RPMI7951 (cell line): ENCODE measurements at places on chromosomes 1 and 21. TPM values are rescaled to one million over a fixed set of nuclear protein-coding genes. Genes with fewer than 3 reads are reported as not detected.

- DNase-seq = no peak
Measured at GRCh38 chr1:170932236-170932635, 3.1 kb upstream of the MROH9 start.

DNA sequence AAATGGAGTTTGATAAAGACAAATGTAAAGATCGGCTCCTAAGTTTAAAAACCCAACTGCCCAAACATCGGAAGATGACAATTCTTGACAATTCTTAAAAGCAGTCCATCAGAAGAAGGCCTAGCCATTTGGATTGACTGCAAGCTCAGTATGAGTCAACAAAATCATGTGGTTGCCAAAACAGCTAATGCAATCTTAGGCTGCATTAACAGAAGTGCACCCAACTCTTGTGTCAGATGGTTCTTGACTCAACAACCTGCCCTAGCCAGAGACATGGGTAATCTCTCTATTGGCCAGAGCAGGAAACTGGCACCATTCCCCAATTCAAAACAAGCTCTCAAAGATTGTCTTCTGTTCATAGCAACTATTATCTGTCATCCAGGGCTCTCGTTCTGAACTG is 9.9 kb upstream of the NCF2 start:
- DNase-seq = peak; percentile 82

DNA sequence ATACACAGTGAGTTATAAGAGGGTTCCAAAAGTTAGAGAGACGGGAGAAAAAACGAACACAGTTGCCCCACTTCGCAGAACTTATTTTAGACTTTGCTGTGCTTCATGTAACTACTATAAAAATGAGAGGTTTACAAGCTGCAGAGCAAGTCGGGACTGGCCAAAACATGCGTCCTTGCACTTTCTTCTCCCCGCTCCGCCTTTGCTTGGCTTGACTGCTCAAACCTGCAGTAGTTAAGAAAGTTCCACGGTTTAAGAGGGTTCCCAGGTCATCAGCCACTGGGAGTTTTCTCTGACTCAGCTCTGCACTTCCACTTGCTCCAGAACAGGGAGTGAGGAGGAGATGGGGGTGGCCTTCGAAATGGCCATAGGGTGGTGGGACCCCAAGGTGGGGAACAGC is 36.2 kb downstream of the CLIC6 start:
- DNase-seq = no peak

GRCh38 chr1:44693900-44694299 is 19.4 kb downstream of the ARMH1 start:
- no peak for DNase-seq

RUNX3 gene
- total RNA-seq = 9.5 and 10.4 TPM in 2 replicates

GRCh38 chr1:52604063-52604770 is 2.0 kb downstream of the GPX7 start:
- peak; percentile 68 for DNase-seq

PRMT6 gene
- total RNA-seq = 8.9 and 11.9 TPM in 2 replicates

GRCh38 chr1:167409183-167409582 is 109.1 kb downstream of the CD247 start:
- no peak for DNase-seq

VTCN1 gene
- not detected in 2 replicates for total RNA-seq

DNA sequence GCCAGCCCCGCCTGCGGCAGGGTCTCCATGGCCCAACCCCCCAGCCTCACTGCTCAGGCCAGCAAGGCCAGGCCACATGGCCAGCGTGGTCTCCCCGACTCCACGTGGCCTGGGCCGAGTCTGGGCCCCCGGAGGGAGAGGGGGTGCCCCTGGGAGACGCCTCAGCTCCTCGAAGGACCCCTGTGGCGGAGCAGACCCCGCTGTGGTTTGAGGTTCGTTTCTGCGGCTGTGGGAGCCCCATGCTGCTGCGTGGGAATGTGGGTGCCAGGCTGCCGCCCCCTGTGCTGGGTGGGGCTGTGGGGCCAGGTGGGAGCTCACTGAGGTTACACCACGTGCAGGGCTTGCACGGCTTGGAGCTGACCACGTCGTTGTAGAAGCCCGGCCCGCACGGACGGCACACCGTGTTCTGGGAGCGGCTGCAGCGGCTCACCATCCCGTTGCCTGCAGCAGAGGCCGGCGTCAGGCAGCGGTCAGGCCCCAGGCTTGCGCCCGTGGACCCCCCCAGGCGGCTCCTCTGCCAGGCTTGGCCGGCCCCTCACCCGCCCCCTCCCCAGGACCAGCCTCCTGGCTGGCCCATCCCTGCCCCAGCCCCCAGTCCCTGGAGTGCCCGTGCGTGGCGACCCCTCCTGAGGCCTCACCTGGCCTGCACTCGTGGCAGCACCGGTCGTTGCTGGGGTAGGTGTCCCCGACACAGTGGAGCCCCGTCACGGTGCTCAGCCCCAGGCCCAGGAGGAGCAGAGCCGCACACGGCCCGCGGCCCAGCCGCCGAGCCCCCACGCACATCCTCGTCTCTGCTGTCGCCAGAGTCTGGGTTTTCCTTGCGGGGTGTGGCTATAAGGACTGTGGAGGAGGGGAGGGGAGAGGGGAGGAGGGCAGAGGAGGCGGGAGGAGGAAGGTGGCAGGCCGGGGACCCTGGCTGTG is at the start of gene TNFRSF4:
Gene TNFRSF4, minus strand, starts transcription at position 809 of the 921 bp plus-strand sequence. Its CDS starts 26 bp downstream, at position 783.
- no peak for DNase-seq

GRCh38 chr1:113416496-113416895 is 26.2 kb downstream of the MAGI3 start:
- no peak for DNase-seq

DNA sequence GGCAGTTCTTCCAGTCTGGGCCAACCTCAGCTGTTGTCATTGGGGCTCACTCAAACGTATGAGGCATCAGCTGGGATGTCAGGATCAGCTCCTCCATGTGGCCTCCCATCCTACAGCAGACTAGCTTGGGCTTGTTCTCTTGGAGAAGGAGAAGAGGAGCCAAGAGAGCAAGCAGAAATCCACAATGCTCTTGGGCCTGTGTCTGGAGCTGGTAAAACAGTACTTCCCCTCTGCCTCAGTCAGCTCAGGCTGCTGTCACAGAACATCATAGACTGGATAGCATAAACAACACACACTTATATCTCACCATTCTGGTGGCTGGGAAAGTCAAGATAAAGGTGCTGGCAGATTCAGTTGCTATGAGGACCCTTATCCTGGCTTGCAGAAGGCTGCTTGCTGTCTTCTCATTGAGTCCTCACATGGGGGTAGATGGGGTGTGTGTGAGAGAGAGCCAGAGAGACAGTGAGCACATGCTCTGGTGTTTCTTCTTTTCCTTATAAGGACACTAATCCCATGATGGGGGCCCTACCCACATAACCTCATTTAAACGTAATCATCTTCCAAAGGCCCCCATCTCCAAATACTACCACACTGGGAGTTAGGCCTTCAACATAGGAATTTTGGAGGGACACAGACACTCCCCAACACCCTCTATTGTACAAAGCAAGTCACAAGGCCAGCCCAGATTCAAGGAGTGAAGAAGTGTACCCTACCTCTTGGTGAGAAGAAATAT is 16.3 kb upstream of the DNAJC6 start:
- no peak for DNase-seq

CD1E gene
- not detected in 2 replicates for total RNA-seq

DNA sequence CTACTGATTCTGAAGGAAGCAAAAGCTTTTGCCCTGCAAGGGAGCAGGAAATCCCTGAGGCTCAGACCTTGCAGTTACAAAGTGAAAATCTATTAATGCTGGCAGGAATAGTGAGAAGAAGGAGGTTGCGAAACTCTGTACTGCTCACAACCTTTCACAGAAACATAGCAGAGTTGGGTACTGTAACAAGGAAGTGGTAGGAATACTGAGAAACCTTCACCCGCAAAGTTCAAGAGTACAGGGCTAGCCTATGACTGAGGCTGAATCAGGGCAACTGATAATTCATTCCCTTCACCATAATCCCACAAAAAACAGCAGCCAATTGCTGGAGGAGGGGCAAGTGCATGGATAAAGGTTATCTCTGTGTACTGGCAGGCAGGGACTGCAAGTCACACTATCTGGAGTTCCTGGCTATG is 23.9 kb upstream of the KCTD3 start:
- peak; percentile 71 for DNase-seq

DNA sequence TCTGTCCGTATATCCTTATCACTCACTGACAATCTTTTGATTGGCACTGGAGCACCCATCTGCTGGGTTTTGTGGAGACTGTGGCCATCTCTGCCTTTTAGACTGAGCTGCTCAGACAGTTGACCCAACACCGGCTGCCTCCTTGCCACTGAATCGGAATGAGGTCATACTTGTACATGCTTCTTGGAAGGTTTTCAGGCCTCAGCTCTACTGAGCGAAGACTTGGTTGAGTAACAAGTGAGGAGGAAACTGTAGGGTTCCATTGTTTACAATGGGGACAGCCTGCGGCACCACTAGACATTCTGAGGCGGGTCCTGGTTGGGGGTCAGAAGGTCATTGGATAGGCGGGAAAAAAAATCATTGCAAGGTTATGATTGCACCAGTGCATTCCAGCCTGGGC is 320.3 kb downstream of the KIF26B start:
- DNase-seq = peak; percentile 79

MAN1C1 gene
- total RNA-seq = 1.6 and 2.8 TPM in 2 replicates

WDR64 gene
- not detected in 2 replicates for total RNA-seq

DNA sequence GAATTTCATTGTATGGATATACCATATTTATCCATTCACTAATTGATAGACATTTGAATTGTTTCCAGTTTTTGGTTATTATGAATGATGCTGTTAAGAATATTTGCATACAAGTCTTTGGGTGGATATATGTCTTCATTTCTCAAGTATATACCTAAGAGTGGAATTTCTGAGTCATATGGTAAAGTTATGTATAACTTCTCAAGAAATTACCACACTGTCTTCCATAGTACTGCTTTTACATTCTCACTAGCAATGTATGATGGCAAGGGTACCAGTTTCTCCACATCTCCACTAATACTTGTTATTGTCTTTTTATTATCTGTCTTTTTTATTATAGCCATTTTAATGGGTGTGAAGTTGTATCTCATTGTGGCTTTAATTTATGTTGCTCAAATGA is 74.6 kb upstream of the TENT5C start:
- DNase-seq = no peak

OR2T11 gene
- not detected in 2 replicates for total RNA-seq

- no peak for DNase-seq
Measured at GRCh38 chr1:73782901-73783300, 415.1 kb downstream of the LRRIQ3 start.

DNA sequence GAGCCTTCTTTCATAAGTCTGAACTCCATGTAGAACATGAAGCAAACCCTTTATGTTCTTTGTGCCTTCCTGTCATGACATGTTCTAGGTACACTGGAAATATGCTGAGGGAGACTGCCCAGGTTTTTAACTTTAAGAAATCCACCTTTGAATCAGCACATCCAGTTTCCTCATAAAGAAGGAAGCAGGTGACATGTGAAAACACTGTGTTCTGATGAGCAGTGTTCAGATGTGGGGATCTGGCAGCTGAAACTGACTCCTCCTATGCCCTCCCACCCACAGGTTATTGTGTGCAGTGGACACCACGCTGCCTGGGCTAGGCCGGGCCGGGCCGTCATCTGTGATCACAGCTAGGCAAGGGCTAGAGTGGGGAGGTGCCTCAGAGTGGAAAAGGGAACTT is 51.1 kb downstream of the CNN3 start:
- DNase-seq = no peak

C2CD4D gene
- total RNA-seq = not detected in 2 replicates

NDUFS5 gene
- 823 and 839 TPM in 2 replicates for total RNA-seq

GRCh38 chr1:82503822-82504221 is 703.1 kb downstream of the ADGRL2 start:
- DNase-seq = peak; percentile 2

DNA sequence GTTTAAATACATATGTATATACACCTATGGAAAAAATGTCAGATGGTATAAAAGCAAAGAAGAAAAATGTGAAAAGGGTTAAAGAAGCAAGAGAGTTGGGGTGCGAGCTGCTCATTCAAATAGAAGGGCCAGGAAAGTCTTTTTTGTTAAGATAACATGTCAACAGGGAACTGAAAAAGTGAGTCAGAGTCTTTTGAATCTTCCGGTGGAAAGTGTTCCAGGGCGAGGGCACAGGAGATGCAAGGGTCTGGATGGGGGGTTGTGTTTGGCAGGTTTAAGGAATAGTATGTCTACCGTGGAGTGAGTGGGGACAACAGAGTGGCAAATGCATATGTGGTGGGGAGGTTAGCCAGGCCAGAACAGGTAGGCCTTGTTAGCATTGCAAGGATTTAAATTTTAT is 22.2 kb upstream of the GNG12 start:
- no peak for DNase-seq

CSF1 gene
- 35.4 and 51.5 TPM in 2 replicates for total RNA-seq

ACOT7 gene
- total RNA-seq = 142 and 174 TPM in 2 replicates

- DNase-seq = no peak
Measured at GRCh38 chr21:42163511-42163863, 55.5 kb upstream of the ABCG1 start.

GRCh38 chr21:46284077-46284644 is 1.2 kb downstream of the MCM3AP start:
- no peak for DNase-seq

- no peak for DNase-seq
Measured at GRCh38 chr1:18348354-18348753, 132.4 kb upstream of the KLHDC7A start.

GRCh38 chr1:116277840-116278540 is 95.1 kb upstream of the ATP1A1 start:
- DNase-seq = no peak

GRCh38 chr1:218930472-218931241 is 243.0 kb upstream of the LYPLAL1 start:
- peak; percentile 71 for DNase-seq

- DNase-seq = peak; percentile 83
Measured at GRCh38 chr1:198158735-198159589, 2.2 kb downstream of the NEK7 start.

GRCh38 chr1:162922201-162922600 is 61.2 kb upstream of the CCDC190 start:
- peak; percentile 62 for DNase-seq

- no peak for DNase-seq
Measured at GRCh38 chr1:192566657-192567056, 8.9 kb upstream of the RGS1 start.

DNA sequence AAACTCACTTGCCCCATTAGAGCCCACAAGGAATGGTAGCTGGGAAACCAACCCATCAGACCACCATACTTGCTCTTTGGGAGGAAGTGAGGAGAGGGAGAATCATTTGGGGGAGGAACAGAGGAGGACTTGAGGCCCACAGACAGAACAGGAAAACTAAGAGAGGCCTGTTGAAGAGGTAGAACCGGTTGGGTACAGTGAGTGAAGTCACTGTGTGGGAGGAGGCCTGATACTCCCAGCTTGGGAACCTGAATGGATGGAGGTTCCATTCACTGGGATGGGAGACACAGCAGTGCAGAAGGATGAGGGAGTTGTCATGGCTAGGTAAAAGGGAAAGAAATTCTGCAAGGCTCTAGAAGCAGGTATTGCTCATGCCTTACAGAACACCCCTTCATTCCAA is 63.4 kb upstream of the PSEN2 start:
- no peak for DNase-seq

C8A gene
- not detected in 2 replicates for total RNA-seq

CD5L gene
- 0.10 and 0.12 TPM in 2 replicates for total RNA-seq

LRP8 gene
- 35.4 and 39.2 TPM in 2 replicates for total RNA-seq

- no peak for DNase-seq
Measured at GRCh38 chr1:40199126-40199525, 37.9 kb downstream of the RLF start.

- DNase-seq = no peak
Measured at GRCh38 chr1:206916000-206916709, 5.6 kb downstream of the FCMR start.
